ENCODE measurements at places on chromosomes 2 and 18.

DNA sequence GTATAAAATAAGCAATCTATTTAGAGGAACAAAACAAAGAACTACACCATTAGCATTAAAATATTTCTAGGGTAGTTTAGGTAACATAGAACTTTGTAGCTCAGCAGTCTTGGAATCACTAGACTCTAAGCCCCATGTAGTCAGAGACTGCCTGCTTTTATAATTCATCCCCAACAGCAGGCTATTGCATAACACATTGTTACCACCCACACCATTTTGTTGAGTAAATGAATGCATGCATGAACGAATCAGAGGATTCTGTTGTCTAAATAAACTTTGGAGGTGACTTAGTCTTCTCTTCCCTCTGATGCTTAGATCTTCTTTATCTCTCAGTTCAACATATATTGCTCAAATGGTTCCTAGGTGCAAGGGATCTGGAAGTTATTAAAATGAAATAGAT lies 167.6 kb upstream of the TNP1 start:
- no peak for DNase-seq

- no peak for DNase-seq
Observed at GRCh38 chr2:126751477-126751876, 95.5 kb downstream of the GYPC start.

DNA sequence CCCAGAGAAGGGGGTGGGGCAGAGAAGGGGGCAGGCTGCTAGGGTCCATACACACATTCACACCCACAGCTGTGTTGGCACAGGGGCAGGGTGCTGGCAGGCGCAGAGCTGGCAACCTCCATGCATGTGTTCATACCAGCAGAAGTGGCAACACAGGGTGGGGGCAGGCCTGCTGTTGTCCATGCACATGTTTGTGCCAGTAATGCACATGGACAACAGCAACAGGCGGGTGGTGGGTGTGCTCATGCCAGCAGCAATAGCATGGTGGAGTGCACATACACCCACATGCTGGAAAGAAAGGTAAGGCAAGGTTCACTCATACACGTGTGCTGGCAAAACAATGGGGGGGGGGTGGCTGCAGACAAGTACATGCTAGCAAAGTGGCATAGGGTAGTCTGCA lies 54.7 kb downstream of the FBXO15 start:
- no peak for DNase-seq

GRCh38 chr18:74582642-74583041 lies 15.0 kb upstream of the ZNF407 start:
- peak; percentile 5 for DNase-seq

GRCh38 chr18:39611381-39612100 lies 2045.9 kb upstream of the CELF4 start:
- DNase-seq, result no peak

DNA sequence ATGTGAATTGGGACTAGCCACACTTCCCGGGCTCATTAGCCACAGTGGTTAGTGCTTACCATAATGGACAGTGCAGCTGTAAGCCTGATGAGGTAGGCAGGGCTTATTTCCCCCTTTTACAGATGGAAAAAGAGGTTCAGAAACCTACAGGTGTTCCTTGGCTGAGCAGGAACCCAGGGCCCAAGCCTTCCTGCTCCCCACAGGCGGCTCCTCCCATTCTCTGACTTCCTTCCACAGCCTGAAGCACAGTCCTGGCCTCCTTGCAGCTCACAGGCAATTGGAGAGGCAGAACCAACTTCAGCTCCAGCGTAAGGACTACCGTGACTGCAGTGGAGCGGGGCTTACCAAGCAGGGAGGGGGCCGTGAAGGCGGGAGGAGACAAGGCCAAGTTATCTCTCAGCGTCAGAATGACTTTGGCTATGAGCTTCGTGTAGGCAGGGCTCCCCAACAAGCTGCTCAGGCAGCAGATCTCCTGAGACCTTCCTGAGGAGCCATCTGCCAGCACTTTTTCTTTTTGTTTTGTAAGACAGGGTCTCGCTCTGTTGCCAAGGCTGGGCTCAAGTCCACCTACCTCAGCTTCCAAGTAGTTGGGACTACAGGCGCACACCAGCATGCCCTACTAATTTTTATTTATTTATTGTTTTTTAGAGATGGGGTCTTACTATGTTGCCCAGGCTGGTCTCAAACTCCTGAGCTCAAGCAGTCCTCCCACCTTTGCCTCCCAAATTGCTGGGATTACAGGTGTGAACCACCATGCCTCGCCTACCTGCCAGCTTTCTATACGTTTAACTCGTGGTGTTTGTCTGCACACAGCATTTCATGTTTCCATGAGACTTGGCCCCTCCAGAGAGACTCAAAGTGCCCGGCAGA lies 34.2 kb upstream of the NT5DC4 start:
- no peak for DNase-seq

DNA sequence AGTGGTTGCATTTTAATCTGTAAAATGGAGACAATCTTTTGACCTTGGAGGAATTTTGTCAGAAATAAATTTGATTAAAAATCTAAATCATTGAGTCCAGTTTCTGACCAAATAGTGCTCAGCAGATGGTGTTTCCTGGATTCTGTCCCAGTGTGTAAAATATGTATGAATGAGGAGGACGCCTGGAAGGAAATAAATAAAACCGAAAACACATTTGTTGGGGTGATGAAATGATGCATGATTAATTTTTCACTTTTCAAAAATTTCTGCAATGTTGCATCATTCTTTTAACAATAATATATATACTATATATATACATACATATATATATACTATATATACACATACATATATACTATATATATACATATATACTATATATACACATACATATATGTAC lies 261.1 kb upstream of the TRIB2 start:
- DNase-seq, result no peak

DNA sequence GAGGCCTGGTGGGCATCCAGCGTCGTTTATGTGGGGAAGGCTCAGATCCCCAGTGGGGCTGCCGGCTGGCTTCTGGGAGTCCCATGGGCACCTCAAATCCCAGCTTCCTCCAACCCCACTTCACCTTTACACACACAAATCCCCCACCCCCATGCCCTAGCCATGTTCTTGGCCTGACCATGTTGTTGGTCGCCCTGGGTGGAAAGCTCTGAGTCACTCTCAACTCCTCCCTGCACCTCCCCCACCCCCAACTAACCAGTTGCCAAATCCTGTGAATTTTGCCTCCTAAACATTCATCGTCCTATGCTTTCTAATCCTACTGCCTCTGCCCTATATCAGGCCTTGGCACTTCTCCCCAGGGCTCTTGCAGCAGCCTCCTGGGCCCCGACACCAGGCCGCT lies 6.4 kb downstream of the TNS1 start:
- peak; percentile 61 for DNase-seq

GRCh38 chr2:145764631-145765030 lies 1244.7 kb upstream of the ZEB2 start:
- DNase-seq, result no peak

DNA sequence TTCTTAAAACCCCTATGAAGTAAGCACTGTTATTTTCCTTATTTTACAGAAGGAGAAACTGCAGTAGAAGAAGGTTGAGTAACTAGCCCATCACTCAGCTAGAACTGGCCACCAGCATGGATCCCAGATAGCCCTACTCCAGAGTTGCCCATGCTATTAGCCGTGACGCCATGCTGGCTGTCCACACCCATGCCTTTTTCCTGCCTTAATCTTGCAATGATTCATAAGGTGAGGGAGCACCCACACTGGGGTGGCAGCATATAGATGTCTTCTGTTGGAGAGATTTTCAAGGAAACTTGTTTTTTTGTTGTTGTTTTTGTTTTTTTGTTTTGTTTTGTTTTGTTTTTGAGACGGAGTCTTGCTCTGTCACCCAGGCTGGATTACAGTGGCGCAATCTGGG lies 204.1 kb upstream of the HAAO start:
- no peak for DNase-seq

- no peak for DNase-seq
Observed at GRCh38 chr2:128388499-128388941, 69.9 kb upstream of the HS6ST1 start.

DNA sequence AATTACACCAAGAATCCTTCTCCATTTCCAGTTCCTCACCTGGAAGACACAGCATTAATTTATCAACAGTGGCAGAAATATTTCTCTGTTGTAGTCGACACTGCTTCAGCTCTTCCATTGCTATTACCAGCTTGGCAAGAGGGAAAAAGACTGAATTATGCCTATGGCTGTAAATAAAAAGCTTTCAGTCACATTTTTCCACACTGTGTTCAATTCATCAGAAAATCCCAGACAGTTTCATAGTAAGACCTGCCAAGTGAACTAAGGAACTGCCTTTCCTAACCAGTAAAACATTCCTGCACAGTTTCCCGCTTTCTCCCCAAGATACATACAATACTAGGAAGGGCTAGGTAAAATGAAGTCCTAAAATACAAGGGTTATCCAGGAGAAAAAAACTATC lies 94.7 kb downstream of the EXOC6B start:
- no peak for DNase-seq
